ENCODE measurements at places on chromosomes 16 and 17.

GRCh38 chr17:59145571-59146096 lies 9.4 kb downstream of the SKA2 start:
- DNase-seq = no peak

DNA sequence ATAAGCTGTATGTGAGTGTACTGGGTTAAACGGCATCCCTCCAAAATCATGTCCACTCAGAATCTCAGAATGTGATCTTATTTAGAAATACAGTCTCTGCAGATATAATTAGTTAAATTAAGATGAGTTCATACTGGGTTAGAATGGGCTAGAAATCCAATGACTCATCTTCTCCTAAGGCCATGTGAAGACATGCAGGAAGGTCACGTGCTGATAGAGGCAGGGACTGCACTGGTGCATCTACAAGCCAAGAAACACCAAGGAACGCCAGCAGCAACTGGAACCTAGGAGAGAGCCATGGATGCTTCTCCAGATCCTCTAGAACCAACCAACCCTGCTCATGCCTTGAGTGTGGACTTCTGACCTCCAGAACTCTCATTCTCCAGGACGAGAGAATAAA lies 241.0 kb downstream of the XYLT1 start:
- DNase-seq = no peak

DNA sequence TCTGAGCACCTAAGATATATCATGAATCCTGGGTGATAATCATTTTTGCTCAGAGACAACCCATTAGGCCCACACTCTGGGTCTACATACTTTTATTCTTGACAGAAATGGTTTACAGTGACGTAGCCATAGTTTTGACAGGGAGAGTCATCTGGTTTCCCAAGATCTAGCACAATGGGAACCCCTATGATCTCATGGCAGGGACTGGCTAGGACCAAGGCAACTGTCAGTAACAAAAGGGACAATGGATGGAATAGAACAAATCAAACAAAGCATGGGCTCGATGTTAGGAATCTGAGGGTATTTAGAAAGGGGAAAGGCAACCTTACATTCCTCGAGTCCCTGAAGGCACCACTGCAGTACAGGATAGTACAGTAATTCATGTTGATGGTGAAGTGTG lies 20.5 kb downstream of the CFAP97D1 start:
- no peak for DNase-seq

- peak; percentile 15 for DNase-seq
These were observed at the start of gene SKA2 for GRCh38 chr17:59154721-59155438. Gene SKA2 (minus strand): TSS chr17:59155186. CDS start chr17:59155163, 23 bp downstream.

DNA sequence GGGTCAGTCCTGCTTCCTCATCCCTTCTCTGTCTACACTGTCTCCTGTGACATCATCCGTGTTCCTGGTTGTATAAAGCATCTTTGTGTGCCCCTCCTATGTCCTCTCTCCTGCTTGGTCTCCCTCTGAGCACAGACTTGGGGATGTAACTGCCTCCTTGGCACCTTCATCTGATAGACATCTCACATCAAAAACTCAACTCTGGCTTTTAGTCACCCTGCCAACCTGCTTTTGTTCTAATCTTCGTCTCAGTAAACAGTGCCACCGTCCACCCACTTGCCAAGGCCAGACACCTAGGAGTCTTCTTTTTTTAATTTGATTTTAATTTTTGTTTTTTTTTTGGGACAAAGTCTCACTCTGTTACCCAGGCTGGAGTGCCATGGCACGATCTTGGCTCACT lies 16.9 kb upstream of the KSR1 start:
- DNase-seq = no peak

- DNase-seq = no peak
These were observed 103.8 kb downstream of the ANKRD11 start for GRCh38 chr16:89386306-89387185.

- no peak for DNase-seq
These were observed 54.9 kb downstream of the SIAH1 start for GRCh38 chr16:48330189-48330840.

- no peak for DNase-seq
These were observed 391.7 kb upstream of the RBFOX1 start for GRCh38 chr16:6940968-6941367.

GRCh38 chr17:49509588-49509917 lies 14.5 kb downstream of the NGFR start:
- DNase-seq = no peak

- no peak for DNase-seq
These were observed 373.7 kb downstream of the HAPSTR1 start for GRCh38 chr16:9465161-9465560.

DNA sequence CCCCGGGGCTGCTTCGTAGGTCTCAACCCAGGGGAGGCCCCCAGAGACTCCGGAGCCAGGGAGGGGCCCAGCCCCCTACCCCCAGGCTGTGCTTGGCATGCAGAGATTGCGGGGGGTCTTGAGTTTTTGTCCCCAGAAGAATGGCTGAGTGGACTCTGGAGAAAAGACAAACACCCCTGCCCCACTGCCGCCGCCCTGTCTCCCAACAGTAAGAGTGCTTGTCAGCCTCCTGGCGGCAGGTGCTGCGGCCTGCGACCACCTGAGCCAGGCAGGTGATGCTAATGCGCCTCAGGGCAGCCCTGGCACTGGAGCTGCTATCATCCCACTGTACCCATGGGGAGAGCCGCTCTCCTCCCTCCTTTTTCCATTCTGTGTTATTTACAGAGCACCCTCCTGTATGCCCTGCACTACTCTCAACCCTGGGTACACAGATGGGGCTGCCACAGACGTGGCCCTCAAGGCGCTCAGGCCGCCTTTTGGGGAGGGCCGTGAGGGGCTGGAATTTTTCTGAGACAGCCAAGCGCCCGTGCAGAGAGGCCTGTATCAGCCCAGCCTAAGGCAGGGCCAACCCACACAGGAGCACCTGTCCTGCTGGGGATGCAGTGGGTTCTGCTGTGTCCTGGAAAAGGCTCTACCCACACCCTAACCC lies 2.6 kb upstream of the IL17C start:
- no peak for DNase-seq

DNA sequence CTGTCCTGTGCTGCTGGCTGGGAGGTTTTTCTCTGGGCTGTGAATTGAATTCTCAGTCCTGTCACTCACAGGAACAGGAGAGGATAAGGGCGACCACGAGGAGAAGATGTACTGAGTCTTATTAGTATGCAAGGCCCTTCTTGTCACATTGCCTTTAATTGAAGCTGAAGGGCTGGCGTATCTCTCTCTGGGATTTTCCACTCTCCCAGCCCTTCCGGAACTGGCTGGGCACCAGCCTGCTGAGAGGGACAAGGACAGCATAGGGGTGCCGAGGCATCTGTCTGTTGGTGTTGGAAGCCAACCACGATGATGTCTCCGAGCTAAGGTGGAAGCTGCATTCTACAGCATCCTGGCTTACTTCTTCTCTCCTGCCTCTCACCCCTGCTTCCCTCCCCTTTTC lies 33.2 kb downstream of the GPRC5B start:
- no peak for DNase-seq

GRCh38 chr16:47571049-47571448 lies 109.9 kb downstream of the PHKB start:
- DNase-seq = no peak

- DNase-seq = no peak
These were observed 81.7 kb downstream of the CYB561 start for GRCh38 chr17:63364387-63364786.

GRCh38 chr17:57948555-57949420 lies 6.4 kb downstream of the CUEDC1 start:
- no peak for DNase-seq

DNA sequence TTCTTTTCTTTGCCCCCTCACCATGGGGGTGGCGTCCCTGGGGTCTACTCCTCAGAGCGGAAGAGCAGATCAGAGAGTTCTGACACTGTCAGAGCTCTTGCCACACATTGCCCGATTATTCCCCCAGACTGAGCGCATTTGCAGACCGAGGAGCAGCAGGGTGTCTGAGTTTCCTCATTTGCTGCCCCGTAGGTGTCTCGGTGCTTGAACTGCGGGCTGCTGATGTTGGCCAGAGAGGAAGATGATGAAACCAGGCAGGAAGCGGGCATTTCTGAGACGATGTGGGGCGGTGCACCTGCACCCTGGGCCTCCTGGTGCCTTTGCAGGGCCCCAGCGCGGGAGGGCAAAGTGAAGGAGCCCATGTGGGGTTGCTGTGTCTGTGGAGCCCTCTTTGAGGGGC lies 55.2 kb downstream of the ARSG start:
- peak; percentile 54 for DNase-seq

GRCh38 chr16:12611916-12612597 lies 191.6 kb downstream of the CPPED1 start:
- DNase-seq = no peak

DNA sequence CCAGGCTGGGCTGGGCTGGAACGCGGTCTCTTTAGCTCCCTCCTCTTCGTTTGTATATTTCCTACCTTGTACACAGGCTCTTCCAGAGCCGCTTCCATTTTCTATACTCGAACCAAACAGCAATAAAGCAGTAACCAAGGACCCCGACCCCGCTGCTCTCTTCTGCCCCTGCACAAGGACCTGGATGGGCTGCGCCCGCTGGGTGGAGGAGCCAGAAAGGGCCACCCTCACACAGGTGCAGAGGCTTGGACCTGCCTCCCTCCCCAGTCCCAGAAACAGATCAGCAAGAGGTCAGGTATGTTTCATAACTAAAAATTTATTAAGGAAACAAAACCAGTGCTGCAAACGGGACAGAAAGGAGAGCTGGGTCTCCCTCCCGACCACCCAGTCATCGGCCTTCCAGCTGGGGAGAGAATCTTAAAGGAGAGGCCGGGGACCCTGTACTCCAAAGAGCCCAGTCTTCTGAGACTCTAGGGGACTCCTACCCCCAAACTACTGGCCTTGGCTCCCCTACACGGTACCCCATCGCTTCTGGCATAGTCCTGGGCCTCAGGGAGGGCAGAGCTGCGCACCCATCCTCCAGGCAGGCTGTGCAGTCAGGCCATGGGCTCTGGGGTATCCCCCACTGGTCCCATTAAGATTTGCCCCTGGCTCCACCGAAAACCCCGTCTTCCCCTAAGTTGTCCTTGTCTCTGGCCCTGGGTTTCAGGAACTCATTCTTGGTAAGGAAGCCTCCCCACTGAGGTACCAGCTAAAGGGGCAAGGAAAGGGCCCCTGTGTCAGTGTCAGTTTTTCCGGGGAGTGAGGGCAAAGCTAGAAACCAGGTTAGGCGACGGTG lies 4.9 kb downstream of the HIC1 start:
- DNase-seq = no peak

DNA sequence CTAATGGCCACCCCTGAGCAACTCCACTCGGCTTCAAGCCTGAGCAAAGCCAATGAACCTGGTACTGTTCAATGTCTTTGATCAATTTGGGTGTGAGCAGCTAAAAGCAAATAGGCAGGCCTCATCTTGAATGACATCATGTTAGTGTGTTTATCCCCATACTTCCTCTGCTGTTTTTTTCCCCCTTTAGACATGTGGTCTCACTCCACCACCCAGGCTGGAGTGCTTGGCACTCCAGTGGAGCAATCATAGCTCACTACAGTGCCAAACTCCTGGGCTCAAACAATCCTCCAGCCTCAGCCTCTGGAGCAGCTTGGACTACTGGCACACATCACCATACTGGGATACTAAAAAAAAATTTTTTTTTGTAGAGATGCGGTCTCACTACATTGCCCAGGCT lies 75.4 kb downstream of the ARHGAP17 start:
- no peak for DNase-seq

DNA sequence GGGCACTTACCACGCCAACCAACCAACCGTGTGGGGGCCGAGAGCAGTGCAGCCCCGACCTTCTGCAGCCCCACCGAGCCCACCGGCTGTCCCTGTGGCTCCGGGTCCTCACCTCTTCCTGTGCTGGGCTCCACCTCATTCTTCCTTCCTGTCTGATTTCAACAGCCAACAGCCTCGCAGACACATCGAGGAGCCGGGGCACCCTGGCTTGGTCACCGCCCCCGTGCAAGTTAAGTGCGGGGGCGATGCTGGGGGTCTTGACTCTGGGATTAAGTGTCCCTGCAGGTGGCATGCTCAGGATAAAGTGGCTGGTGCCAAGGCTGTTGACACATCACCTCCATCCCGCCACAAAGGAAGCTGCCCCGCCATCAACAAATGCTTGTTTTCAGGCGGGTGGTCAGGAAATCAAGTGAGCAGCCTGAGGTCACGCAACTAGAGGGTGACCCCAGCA lies at the start of gene NLRC3:
NLRC3 (minus strand) TSS at position 102 of the 451 bp plus-strand sequence. CDS start 12,367 bp downstream, outside the sequence.
- peak; percentile 49 for DNase-seq

All from GM19239 (cell line).